ENCODE measurements at places on chromosomes 5 and 9. TPM values are rescaled to one million over a fixed set of nuclear protein-coding genes. Genes with fewer than 3 reads are reported as not detected.
A peak's percentile ranks its signal among the peaks of the same experiment; 100 is the strongest.

The ZCCHC7 gene
- total RNA-seq = 17.9 TPM

The ADAMTSL1 gene
- 6.0 TPM for total RNA-seq

The INPP5E gene
- total RNA-seq = 8.3 TPM

The KCNV2 gene
- total RNA-seq = not detected

The IFNK gene
- not detected for total RNA-seq

The TAF11L5 gene
- total RNA-seq = not detected

The OSMR gene
- 30.0 TPM for total RNA-seq

The SLC25A2 gene
- 0.09 TPM for total RNA-seq

DNA sequence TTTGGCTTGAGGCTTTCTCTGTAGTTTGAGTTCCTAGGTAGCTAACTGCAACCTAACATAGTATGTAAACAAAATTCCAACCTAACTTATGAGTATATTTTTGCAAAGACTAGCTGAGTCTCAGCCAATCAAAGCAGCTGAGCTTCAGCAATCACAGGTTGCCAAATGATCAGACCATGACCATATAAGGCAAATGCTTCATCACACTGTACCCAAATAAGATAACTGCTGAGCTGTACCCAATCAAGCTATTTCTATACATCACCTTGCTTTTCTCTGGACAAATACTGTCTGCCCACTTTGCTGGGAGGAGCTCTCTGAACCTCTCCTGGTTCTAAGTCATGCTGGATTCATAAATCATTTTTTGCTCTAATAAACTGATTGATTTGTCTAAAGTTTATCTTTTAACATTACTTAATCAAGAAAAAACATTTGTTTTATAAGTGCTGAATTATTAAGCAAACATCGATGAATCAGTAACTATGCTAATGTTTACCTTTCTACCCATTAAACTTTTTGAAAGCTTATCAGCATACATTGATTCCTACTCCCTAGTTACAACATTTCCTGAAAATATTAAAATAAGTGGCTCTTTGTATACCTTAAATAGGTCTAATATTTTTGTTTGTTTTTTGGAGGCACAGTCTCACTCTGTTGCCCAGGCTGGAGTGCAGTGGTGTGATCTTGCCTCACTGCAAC is 129.7 kb upstream of the PCA3 start:
- DNase-seq = peak; percentile 46

GRCh38 chr5:160506006-160507004 is 84.7 kb downstream of the PTTG1 start:
- DNase-seq = peak; percentile 16

- DNase-seq = peak; percentile 94
These were observed 29.7 kb downstream of the ZNF462 start for GRCh38 chr9:106892632-106893031.

DNA sequence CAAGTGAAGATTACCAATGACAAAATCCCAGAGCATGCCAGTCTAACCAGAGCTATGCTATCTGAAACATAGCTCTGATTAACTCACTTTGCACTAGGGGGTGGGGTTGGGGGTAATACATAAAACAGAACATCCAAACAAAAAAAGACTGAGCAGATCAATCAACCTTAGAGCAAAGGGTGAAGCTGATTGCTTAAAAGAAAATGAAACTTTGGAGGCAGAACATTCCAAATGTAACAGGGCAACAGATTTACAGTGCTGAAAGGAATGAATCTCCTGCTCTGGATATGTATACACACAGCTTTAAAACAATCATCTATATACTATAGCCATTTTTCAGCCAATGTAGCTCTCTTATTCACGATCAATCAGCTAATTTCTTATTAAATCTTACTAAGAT is 4.9 kb downstream of the IL6ST start:
- DNase-seq = no peak

DNA sequence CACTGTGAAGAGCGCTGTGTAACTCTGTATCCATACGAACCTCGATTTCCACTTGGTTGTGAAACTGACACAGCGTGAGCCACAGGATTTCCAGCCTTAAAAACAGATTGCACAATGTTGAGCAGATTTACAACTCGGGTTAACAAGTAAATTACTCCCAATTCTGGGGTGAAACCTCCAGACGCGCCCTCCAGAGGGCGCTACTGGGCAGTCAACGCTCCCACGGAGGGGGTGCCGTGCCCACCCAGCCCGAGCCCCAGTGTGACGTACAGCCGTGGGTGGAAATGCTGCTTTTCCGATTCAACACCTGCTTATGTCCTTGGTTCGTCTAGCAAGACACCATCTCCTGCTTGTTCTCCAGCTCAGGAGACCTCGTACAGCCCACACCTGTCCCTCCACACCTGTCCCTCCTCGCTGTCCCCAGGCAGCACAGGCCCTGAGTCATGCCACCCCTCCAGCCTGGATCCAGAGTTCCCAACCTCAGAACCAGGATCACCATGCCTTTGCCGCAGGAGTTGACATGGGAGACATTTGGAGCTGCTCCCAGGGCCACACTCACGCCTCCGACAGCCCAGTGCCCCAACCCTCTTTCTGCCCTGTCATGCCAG is 34.4 kb upstream of the SLC6A3 start:
- peak; percentile 42 for DNase-seq

- peak; percentile 48 for DNase-seq
These were observed 942 bp downstream of the PHF2 start for GRCh38 chr9:93577078-93577974.

DNA sequence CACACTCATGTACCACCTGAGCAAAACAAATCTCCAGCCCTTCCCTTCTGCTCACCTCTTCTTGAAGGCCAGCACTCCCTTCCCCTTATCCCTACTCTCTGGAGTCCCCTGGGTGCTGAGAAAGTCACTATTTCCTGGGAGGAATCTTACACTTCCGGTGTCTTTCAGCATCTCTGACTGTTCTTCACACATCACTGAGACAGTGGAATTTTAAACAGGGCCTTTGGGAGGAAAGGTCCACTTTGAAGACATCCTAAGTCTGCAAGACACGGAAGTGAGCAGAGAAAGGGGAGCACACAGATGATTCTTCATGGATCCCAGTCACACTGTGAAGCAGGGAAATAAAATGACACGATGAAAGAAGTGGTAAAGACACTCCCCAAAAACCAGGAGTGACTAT is 25.6 kb downstream of the FRMD3 start:
- DNase-seq = no peak

GRCh38 chr5:111384220-111384619 is 128.1 kb downstream of the STARD4 start:
- DNase-seq = no peak

- DNase-seq = peak; percentile 67
These were observed at the start of gene IDNK for GRCh38 chr9:83622939-83623678. Gene IDNK (plus strand): TSS chr9:83623143. CDS start chr9:83623172, 29 bp downstream.

DNA sequence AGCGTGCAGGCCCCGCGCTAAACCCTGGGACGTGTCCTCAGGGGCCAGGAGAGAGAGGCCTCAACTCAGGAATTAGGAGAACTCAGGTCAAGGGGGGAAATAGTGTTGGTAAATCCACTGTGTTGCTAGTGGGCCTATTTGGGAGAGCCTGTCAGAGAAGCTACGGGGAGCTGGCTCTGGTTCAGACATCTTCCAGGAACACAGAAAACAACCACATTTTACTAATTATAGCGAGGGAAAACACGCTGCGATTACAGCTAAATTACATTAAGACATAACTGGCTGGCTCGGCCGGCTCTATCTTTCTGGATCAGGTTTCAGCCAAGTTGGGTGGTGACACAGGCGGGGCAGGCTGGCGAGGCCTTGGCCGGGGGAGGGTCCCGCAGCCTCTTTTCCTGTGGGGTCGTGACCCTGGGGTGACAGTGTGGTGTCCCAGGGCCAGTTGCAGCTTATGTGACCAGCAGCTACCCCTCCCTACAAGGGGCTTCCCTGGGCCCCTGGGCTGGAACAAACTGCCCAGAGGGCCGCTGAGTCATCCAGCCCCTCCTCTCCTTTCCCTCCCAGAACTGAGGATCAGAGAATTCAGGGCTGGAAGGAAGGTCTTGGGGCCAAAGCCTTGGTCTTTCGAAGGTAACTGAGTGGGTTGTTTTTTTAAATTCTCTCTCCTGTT is 75.1 kb downstream of the FGF18 start:
- DNase-seq = peak; percentile 29

DNA sequence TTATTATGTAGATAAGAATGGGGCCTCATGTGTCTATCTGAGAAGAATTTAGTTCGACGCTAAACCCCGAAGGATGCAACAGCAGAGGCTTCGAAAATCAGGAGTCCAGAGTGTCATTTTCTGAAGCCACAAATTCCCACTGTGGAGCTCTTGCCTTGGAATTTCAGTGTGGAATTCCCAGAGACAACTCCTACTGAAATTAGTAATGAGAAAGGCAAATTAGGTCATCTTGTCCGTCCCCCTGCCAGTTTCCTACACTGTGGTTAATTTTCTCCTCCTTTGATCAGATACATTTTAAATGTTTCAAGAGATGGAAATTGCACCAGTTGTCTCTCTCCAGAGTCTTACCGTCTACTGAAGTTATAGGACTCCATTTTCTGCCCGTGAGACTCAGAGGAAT is 633.6 kb downstream of the BNC2 start:
- no peak for DNase-seq

DNA sequence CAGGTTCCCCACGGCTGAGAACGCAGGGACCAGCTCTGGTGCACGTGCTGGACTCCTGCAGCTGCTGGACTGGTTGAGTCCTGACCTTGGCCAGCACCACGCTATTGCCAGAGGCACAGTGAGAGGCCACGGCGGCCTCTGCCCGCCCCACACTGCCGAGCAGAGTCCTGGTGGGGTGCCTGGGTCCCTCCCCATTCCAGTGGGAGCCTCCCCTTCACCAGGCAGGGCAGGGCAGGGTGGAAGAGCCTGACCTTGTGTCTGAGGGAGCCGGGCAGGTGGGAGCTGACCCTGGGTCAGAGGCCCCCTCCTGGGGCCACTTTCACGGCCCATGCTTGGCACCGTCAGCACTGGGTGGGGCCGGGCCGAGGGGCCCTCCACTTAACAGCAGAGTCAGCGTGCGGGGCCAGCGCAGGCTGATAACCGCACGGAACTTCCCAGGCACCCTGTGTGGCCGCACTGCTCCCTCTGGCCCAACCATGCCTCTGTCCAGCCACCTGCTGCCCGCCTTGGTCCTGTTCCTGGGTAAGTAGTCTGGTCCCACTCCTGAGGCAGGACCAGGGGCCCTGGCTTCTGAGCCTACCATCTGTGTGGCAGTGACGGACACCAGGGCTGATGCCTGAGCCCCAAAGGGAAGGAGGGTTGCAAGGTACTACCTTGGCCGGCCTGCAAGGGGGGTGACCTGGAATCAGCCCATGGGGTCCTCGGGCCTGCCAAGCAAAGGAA is at the start of gene MAMDC4:
TSS of gene MAMDC4 (plus strand) at position 406 of the 723 bp plus-strand sequence. CDS start at position 477, 71 bp downstream.
- DNase-seq = no peak

DNA sequence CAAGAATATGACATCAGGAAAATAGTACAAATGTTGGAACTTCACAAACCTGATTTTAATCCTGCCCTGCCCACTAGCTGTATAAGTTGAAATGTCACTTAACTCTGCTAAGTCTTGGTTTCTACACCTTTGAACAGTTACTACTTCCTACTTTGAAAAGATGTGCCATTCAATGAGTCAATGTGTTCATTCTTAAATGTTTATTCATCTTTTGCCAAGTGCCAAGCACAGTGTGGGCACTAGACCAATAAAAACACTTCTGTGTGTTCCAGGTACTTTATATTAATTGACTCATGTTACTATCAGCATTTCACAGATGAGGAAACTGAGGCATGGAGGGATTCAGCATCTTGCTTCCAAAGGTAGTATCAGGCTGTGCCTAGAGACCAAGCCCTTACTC is 12.8 kb downstream of the PDCL start:
- peak; percentile 74 for DNase-seq

DNA sequence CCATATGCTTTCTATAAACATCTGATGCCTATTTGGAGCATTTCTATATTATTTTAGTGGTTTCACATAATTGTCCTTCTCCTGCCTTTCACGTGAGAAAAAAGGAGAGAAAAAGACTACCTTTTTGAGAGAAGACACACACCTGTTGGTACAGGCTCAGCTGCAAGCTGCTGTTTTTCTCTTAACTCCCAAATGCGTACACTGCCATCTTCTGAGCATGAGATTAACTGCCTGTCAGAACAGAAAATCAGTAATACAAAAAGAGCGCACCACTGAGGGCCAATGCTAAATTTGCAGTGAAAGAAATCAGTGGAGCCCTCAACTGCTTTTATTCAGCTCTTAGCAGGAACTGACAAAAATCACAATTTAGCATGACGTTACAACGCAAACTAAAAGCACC is 54.9 kb downstream of the WDR41 start:
- no peak for DNase-seq

DNA sequence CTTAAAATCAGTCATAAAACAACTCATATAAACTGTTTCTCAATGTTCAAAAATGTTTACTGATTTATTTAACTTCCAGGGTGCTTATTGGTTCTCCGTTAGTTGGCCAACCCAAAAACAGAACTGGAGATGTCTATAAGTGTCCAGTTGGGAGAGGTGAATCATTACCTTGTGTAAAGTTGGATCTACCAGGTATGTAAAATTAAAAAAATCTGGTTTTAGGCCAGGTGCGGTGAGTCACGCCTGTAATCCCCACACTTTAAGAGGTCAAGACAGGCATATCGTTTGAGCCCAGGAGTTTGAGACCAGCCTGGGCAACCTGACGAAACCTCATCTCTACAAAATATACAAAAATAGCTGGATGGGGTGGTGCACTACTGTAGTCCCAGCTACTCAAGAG is 73.7 kb downstream of the ITGA1 start:
- DNase-seq = no peak

DNA sequence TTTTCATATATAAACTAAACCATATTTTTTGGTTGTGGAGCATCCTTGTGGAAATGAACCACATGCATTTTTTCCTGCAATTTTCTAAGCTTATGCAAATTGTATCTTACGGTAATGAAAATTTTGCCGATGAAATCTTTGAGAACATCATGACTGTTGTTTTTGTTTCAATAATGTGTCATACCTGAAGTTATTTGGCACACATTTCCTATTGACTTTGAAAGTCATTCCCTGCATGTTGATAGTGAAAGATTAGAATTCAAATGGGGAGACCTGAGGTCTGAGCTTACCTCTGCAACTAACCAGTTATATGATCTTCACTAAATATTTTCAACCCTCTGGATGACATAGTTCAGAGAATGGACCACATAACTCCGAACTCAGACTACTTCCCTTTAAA is 88.5 kb downstream of the PRR16 start:
- DNase-seq = no peak

GRCh38 chr5:42422656-42423280 is 471 bp upstream of the GHR start:
- no peak for DNase-seq

GRCh38 chr5:19928562-19929421 is 59.2 kb downstream of the CDH18 start:
- peak; percentile 0 for DNase-seq

DNA sequence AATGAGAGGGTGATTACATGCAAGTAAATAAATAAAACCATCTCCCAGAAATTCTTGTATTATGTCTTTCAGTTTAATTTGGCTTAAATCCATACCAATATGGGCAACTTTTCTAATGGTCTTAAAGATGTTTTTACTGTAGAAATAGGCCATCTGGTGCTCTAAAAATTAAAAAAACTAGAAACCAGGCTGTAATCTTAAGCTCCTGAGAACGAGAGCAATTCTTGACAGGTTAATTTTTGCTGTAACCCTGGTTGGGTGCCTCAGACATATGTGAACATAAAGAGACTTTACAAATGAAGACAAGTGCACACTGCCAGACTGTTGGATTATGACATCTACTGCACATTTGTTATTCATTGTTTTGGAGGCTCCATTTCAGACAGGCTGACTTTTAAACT is 246.8 kb upstream of the DAB2 start:
- DNase-seq = no peak

GRCh38 chr9:69603656-69604055 is 68.5 kb downstream of the APBA1 start:
- no peak for DNase-seq

All from dermis blood vessel endothelial cell (primary cell).